NCI-H1417 (cell line): ENCODE measurements at places on chromosomes 5 and 9.

DNA sequence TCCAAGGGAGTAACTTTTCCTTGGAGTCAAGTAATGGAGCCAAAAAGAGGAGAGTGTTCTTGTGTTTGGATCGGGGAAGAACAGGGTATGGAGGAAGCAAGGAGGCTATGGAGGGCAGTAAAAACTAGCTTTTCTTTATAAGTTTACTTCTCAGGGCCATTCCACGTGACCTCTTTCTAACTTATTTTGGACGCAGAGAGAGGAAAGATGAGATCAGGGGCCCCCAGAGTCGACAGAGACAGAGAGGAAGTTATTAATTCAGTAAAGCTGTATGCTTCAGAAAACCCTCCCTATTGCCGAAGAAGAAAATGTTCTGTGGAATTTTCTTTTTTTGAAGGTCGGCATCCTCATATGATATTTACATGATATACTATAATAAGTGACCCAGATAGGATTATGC lies 233.8 kb upstream of the MPDZ start:
- no peak for DNase-seq

GRCh38 chr5:170501361-170501760 lies 2.5 kb upstream of the KCNIP1 start:
- DNase-seq, result no peak

DNA sequence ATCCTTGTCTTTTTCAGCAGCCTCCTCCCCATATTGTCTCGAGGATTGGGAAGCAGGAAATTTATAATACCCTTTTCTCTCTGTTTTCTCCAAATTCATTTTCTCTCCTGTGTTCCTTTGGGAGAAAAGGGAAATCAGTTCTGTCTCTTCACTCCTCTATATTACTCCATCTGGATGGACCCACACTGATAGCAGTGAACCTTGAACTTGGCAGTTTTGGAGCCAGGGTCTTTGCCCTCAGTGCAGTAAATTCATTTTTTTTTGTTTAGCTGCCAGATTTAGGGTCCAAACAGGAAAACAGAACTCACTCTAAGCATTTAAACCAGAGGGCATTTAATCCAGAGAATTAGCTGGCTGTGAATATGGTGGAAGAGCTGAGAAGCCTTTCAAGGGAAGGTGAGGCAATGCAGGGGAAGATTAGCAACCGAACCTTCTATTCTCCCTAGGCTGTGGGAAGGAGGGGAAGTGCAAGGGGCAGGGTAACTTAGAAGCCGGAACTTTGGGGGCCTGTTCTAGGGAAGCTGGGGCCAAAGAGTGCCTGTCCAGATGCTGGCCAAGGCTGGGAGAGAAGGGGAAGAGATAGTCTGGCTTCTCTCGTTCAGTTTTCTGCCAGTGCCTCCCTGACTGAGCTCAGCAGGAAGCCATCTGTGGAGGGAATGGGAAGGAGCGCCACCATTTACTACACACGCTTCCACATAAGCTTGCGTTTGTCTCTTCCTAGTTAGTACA lies 16.3 kb upstream of the NPR2 start:
- DNase-seq, result peak; percentile 33

GRCh38 chr5:154850255-154851062 lies at the start of gene FAXDC2:
Gene FAXDC2 (minus strand): TSS chr5:154850603. CDS start chr5:154838178, 12,425 bp downstream.
- DNase-seq, result no peak

DNA sequence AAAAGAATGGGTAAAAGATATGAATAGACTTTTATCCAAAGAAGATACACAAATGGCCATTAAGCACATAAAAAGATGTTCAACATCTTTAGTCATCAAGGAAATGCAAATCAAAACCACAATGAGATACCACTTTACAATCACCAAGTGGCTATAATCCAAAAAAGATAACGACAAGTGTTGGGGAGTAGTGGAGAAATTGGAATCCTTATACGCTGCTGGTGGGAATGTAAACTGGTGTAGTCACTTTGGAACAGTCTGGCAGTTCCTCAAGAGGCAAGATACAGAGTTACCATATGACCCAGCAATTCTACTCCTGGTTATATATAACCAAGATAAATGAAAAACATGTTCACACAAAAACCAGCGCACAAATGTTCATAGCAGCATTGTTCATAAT lies 234.9 kb downstream of the SPATA31D1 start:
- DNase-seq, result no peak

GRCh38 chr9:85268131-85268530 lies 473.6 kb downstream of the AGTPBP1 start:
- DNase-seq, result no peak

GRCh38 chr5:20360263-20360662 lies 372.3 kb upstream of the CDH18 start:
- no peak for DNase-seq

DNA sequence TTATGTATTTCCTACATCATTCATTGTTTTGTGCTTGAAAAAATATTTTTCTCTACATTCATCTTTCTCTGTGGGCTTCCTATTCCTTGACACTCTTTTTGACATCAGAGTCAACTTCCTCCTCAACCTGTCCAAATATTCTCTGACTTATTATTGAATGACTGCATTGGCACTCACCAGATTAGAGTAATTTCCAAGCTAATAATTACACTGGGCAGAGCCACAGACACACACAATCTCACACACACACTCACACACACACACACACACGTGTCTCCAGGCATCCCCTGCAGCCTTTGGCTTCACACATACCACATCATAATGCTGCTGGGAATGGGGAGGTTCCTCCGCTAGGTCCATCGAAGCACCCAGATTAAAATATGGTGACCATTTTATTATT lies 184.5 kb downstream of the SYK start:
- no peak for DNase-seq
